Mesothelial cell of epicardium (in vitro differentiated cells): ENCODE measurements at places on chromosomes 4 and X. TPM values are rescaled to one million over a fixed set of nuclear protein-coding genes. Genes with fewer than 3 reads are reported as not detected.

- H3K27ac ChIP-seq, result no peak overlapping the region
- no peaks in the 10 kb centered on the region for H3K27me3 ChIP-seq
- H3K4me3 ChIP-seq, result no peak overlapping the region
- H3K36me3 ChIP-seq, result peaks cover 11% of the 10 kb centered on the region
- DNase-seq, result no peak
- H3K4me1 ChIP-seq, result peaks cover 17% of the 10 kb centered on the region
Measured at GRCh38 chrX:112979879-112980278, 139.2 kb upstream of the AMOT start.

OTC gene
- total RNA-seq, result not detected in 3 replicates

DNA sequence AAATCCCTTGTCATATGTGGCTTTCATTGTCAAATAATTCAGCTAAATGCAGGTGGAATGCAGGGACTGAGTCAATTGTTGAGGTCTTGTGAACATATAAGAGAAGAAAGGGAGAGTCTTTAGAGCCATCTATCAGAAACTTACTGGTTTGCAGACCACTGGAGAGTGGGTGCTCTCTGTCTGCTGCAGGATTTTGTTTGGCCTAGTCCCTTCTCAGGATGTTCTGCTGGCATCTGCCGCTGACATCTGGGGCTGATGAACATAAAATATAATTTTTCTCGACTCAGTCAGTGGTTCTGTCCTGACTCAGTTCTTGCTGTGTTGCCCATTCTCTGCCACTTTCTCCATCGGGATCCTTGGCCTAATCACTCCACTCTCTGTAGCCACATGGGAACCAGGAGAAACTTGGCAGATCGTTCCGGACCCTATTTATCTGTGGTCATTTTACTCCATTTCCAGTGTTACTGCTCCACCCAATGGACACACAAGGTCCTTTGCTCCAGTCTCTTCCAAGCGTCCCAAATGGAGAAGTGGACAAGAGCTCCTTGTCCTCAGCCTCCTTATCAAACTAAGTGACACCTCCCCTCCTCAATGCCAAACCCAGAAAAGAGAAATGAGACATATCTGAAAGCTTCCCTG lies 436.2 kb downstream of the FAT4 start:
- no peak overlapping the region for H3K27ac ChIP-seq
- no peak overlapping the region for H3K4me3 ChIP-seq
- H3K4me1 ChIP-seq, result no peaks in the 10 kb centered on the region
- no peaks in the 10 kb centered on the region for H3K36me3 ChIP-seq

DNA sequence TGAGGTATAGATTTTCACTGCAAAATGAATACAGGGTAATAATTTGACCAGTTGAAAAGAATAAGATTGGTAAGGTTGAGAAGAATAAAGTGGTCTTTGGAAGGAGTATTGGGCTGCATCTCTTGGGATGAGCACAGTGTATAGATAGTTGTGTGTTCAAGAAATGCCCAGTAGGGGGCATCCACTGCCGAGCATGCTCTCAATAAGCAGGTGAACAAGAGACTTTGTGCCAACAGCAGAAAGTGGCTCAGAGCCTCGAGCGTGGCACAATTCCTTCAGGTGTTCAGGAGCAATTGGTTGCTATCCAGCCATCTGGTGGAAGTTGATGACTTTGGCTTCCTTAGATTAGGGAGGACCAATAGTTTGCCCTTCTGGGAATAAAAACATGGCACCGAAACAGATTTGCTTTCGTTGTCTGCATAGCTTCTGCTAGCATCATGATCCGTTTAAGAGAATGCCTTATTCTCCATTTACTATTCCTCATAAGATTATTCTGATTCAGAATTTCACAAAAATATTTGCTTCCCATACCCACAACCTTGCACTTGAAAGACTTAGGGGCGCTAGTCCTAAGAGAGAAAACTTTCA lies 258.1 kb upstream of the NEIL3 start:
- no peak for DNase-seq
- peaks cover 13% of the 10 kb centered on the region for H3K27me3 ChIP-seq
- peaks cover 6% of the 10 kb centered on the region for H3K4me1 ChIP-seq
- H3K27ac ChIP-seq, result no peak overlapping the region

GRCh38 chr4:186104114-186104889 lies at the start of gene FAM149A:
Gene FAM149A (plus strand): TSS chr4:186104704.
- H3K4me3 ChIP-seq, result peak within 1 kb of the TSS; percentile 83
- peak; percentile 51 for DNase-seq
- no peaks in the 10 kb centered on the region for H3K36me3 ChIP-seq
- peaks cover 32% of the 10 kb centered on the region for H3K27me3 ChIP-seq
- peaks cover 21% of the 10 kb centered on the region for H3K4me1 ChIP-seq
- peak within 1 kb of the TSS; percentile 79 for H3K27ac ChIP-seq

GRCh38 chr4:109075621-109076020 lies 226.8 kb downstream of the COL25A1 start:
- peaks cover 27% of the 10 kb centered on the region for H3K4me1 ChIP-seq
- no peak overlapping the region for H3K4me3 ChIP-seq
- H3K27me3 ChIP-seq, result no peaks in the 10 kb centered on the region
- no peak overlapping the region for H3K27ac ChIP-seq
- H3K36me3 ChIP-seq, result peaks cover 4% of the 10 kb centered on the region
- DNase-seq, result no peak

- DNase-seq, result no peak
- H3K4me1 ChIP-seq, result peaks cover 2% of the 10 kb centered on the region
- peaks cover 3% of the 10 kb centered on the region for H3K27me3 ChIP-seq
- H3K27ac ChIP-seq, result no peak overlapping the region
- H3K4me3 ChIP-seq, result no peak overlapping the region
Measured at GRCh38 chr4:65386927-65387326, 283.4 kb downstream of the EPHA5 start.

- H3K27ac ChIP-seq, result no peak overlapping the region
- no peak overlapping the region for H3K4me3 ChIP-seq
- peaks cover 3% of the 10 kb centered on the region for H3K4me1 ChIP-seq
- H3K27me3 ChIP-seq, result peaks cover 36% of the 10 kb centered on the region
Measured at GRCh38 chr4:185540487-185541120, 5.3 kb upstream of the PDLIM3 start.

- peaks cover 3% of the 10 kb centered on the region for H3K36me3 ChIP-seq
- H3K27ac ChIP-seq, result peak overlapping the region; percentile 81
- H3K4me3 ChIP-seq, result no peak overlapping the region
- peaks cover 13% of the 10 kb centered on the region for H3K4me1 ChIP-seq
- no peaks in the 10 kb centered on the region for H3K27me3 ChIP-seq
- DNase-seq, result no peak
Measured at GRCh38 chr4:26048378-26048882, 134.4 kb downstream of the SMIM20 start.

GRCh38 chr4:64780664-64781063 lies 371.4 kb upstream of the TECRL start:
- H3K36me3 ChIP-seq, result no peaks in the 10 kb centered on the region
- peaks cover 10% of the 10 kb centered on the region for H3K4me1 ChIP-seq
- no peak for DNase-seq
- peaks cover 8% of the 10 kb centered on the region for H3K27me3 ChIP-seq
- no peak overlapping the region for H3K4me3 ChIP-seq

DNA sequence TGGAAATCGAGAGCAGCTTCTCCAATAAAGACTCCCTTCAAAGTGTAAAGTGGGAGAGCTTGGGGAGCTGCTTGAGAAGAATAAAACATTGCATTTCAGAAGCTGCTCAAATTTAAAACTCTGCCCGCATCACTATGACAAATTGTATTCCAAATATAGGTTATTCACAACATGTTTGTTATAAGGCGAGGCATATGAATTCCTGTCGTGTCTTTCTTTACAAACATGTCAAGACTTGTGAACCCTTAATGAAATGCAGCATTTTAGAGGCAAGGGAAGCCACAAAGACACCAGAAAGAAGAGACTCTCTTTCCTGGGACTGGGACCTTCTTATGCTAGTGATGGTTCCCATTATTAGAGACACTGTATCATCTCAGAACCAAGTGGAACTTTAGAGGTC lies 311.2 kb downstream of the DHX15 start:
- H3K4me1 ChIP-seq, result peaks cover 5% of the 10 kb centered on the region
- no peak overlapping the region for H3K4me3 ChIP-seq
- peaks cover 2% of the 10 kb centered on the region for H3K36me3 ChIP-seq
- peak overlapping the region; percentile 26 for H3K27ac ChIP-seq
- H3K27me3 ChIP-seq, result no peaks in the 10 kb centered on the region
- no peak for DNase-seq

DNA sequence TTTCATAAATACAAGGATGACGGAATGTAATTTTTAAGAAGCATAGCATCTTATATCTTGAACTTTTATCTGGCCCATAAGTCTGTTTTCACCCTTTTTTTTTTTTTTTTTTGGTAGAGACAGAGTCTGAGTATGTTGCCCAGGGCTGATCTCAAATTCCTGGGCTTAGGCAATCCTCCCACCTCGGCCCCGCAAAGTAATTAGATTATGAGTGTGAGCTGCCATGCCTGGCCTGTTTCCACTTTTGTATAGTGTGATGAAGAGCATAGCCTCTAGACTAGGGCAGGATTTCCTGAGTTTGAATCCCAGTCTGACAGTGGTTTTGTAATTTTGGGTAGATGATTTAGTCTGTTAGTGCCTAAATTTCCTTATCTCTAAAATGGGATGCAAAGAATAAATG lies 11.0 kb downstream of the STIM2 start:
- H3K36me3 ChIP-seq, result peaks cover 1% of the 10 kb centered on the region
- H3K4me1 ChIP-seq, result peaks cover 51% of the 10 kb centered on the region
- DNase-seq, result no peak
- H3K4me3 ChIP-seq, result peak overlapping the region; percentile 29
- H3K27ac ChIP-seq, result peak overlapping the region; percentile 93

- H3K4me3 ChIP-seq, result no peak overlapping the region
- H3K36me3 ChIP-seq, result peaks cover 2% of the 10 kb centered on the region
- DNase-seq, result peak; percentile 70
- H3K27ac ChIP-seq, result no peak overlapping the region
Measured at GRCh38 chrX:153875391-153876111, 10.4 kb downstream of the L1CAM start.

INTU gene
- 25.0 to 27.7 TPM (median 26.2 TPM) in 3 replicates for total RNA-seq

- no peaks in the 10 kb centered on the region for H3K4me1 ChIP-seq
- H3K36me3 ChIP-seq, result peaks cover 31% of the 10 kb centered on the region
- no peak overlapping the region for H3K4me3 ChIP-seq
- no peak for DNase-seq
- H3K27ac ChIP-seq, result no peak overlapping the region
Measured at GRCh38 chr4:25246680-25247611, 13.1 kb downstream of the PI4K2B start.

DNA sequence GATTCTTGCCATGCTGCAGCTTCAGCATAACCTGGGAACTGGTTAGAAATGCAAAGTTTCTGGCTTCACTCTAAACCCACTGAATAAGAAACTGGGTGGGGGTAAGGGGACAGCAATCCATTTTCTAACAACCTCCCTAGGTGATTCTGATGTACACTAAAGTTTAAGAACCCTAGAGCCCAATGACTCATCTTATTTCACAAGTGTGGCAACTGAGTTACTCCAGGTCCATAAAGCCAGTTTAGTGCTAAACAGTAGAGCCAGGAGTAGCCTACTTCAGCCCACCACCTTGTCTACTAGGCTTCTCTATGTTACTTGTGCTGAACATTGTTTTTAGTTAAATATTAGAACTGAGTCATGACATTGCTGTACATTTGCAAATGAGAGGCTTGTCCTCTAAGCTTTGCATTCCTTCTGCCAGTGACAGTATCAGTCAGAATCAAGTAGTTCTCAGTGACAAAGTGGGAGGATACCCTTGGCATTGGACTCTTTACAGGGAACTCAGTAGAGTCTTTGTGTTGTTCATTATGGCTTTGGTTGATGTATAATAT lies 518.0 kb downstream of the RPA4 start:
- DNase-seq, result no peak
- H3K4me3 ChIP-seq, result no peak overlapping the region
- no peaks in the 10 kb centered on the region for H3K27me3 ChIP-seq
- no peak overlapping the region for H3K27ac ChIP-seq
- peaks cover 29% of the 10 kb centered on the region for H3K4me1 ChIP-seq

GRCh38 chr4:71231129-71232055 lies 107.4 kb upstream of the SLC4A4 start:
- no peak overlapping the region for H3K4me3 ChIP-seq
- H3K4me1 ChIP-seq, result peaks cover 55% of the 10 kb centered on the region
- no peaks in the 10 kb centered on the region for H3K36me3 ChIP-seq
- no peak overlapping the region for H3K27ac ChIP-seq

- H3K27me3 ChIP-seq, result no peaks in the 10 kb centered on the region
- H3K36me3 ChIP-seq, result no peaks in the 10 kb centered on the region
- no peak overlapping the region for H3K27ac ChIP-seq
- H3K4me1 ChIP-seq, result no peaks in the 10 kb centered on the region
- H3K4me3 ChIP-seq, result no peak overlapping the region
Measured at GRCh38 chr4:24689212-24689611, 104.9 kb upstream of the DHX15 start.

DNA sequence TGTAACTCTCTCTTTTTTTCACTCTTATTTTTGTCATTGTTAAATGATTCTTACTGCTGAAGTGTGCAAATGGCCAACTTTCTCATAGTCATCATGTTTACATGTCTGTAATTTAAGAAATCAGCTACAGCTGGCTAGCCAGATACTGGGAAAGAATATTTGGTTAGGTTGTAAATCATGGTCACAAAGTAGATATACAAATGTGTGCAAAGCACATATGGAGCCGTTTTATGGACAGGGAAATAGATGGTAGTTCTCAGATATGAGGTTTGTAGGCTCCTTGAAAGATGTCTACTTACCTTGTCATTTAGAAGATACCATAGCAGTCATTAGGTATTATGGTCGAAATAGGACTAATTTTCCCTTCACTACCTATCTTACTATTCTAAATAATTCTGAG lies 430.4 kb downstream of the ADGRL3 start:
- H3K27ac ChIP-seq, result peak overlapping the region; percentile 1
- no peak for DNase-seq
- no peak overlapping the region for H3K4me3 ChIP-seq
- no peaks in the 10 kb centered on the region for H3K27me3 ChIP-seq
- peaks cover 21% of the 10 kb centered on the region for H3K36me3 ChIP-seq

- H3K36me3 ChIP-seq, result no peaks in the 10 kb centered on the region
- H3K4me3 ChIP-seq, result peak overlapping the region; percentile 82
- H3K27me3 ChIP-seq, result peaks cover 90% of the 10 kb centered on the region
- no peak overlapping the region for H3K27ac ChIP-seq
- peak; percentile 65 for DNase-seq
Measured at GRCh38 chr4:54091637-54092404, 8.1 kb upstream of the GSX2 start.

DNA sequence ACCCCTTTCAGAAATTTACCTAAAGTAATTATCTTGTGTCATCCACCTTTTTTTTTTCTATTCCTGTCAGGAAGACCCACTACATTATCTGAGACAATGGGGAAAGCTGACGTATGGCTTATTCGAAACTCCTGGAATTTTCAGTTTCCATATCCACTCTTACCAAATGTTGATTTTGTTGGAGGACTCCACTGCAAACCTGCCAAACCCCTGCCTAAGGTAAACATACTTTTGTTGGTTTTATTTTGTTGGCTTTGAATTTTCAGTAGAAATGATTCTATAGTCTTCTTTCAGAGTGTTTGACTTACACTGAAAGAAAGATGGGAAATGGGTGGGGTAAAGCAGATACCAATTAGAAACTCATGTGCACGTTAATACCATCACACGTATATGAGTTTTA lies 2.2 kb downstream of the UGT2B7 start:
- H3K27me3 ChIP-seq, result no peaks in the 10 kb centered on the region
- DNase-seq, result no peak
- H3K4me1 ChIP-seq, result no peaks in the 10 kb centered on the region
- no peak overlapping the region for H3K27ac ChIP-seq
- H3K36me3 ChIP-seq, result no peaks in the 10 kb centered on the region

- H3K27ac ChIP-seq, result no peak overlapping the region
- no peak overlapping the region for H3K4me3 ChIP-seq
- H3K36me3 ChIP-seq, result no peaks in the 10 kb centered on the region
- H3K4me1 ChIP-seq, result peaks cover 15% of the 10 kb centered on the region
Measured at GRCh38 chr4:5885733-5886132, 7.2 kb downstream of the CRMP1 start.

RTL9 gene
- 0.43 to 0.55 TPM (median 0.47 TPM) in 3 replicates for total RNA-seq

- no peaks in the 10 kb centered on the region for H3K36me3 ChIP-seq
- no peak for DNase-seq
- H3K4me3 ChIP-seq, result peak overlapping the region; percentile 23
- no peaks in the 10 kb centered on the region for H3K27me3 ChIP-seq
- peak overlapping the region; percentile 68 for H3K27ac ChIP-seq
- H3K4me1 ChIP-seq, result peaks cover 56% of the 10 kb centered on the region
Measured at GRCh38 chr4:151459375-151459774, 50.4 kb downstream of the FHIP1A start.
